T-helper 2 cell (primary cell): ENCODE measurements at places on chromosomes 4 and X.

DNA sequence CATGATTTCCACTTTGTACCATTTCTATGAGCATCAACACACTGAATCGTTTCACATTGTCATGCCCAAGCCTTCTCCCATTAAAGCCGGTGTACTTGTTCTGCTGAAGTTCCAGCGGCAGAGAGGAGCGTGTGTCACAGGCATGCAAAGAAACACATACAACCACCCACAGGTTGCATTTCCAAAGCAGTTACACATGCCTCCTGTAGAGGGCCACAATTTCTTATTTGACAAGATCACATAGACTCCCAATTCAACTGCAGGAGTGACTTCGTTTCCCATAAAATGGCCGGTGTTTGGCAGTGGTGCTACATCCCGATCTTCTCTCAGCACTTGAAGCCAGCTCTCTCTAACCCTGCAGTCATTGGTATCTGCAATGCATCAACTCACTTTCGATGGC, 992.6 kb downstream of the NLGN4X start:
- DNase-seq: no peak

GRCh38 chrX:39456894-39457604, 640.7 kb downstream of the BCOR start:
- DNase-seq: no peak

DNA sequence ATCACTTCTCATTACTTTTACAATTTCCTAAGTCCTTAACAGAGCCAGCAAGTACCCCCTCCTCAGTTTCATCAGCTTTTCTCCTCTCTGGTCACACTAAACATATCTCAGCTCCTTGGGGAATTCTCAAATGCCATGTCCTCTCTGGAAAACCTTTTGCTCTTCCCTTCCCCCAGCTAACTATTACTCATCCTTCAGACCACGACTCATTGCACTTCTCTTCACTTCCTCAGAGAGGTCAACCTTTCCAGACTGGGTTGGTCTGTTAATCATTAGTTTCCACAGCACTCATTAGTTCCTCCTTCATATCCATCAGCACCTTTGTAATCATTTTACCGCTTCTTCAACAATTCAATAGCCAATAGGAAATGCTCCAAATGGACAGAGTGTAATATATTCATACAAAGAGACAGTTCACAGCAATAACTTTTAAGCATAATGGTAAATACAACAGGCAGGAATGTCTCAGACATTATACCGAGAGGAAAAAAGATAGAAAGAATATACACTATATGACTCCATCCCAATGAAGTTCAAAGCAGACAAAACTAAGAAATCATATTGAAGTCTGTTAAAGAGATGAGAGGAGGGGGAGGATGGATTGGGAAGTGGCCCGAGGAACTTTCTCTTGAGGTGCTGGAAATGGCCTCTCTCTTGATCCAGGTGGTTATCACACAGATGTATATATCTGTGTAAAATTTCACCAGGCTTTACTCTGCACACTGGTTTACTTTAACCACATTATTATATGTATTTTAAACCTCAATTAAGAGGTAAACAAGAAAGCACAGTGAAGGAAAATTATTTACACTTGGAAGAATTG, 39.6 kb downstream of the DDX60L start:
- no peak for DNase-seq

DNA sequence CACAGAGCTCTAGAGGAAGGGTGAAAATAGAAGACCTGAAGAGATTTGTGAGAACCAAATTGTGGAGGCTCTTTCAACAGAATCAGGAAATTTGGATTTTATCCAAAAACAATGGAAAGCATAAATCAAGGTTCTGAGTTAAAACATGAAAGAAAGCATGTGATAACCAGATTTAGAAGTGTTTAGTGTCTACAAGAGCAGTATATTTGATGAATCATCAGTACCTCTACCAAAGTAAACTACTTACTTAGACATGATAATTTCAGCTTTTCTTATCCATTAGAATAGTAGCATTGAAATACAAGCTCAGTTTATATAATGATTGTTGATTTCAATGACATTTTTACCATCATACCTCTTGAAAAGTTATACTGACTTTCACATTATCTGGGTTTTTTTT, 25.9 kb upstream of the INTU start:
- no peak for DNase-seq

DNA sequence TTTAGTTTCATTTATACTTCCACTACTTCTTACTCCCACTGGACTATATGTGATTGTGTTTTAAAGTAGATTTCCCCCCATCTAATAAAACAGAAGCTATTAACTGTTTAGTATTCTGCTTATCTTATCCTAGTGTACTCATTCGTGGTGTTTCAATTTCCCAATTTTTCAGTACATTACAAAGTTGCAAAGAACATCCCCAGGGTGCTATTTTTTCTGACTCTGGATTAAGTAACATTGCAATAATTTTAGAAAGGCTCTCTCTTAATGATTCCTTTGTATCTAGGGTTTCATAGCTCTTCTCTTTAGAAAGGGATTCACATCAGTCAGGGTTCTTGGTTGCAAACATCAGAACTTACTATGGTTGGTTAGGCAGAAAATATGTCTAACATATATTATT, 317.9 kb upstream of the DIPK2B start:
- no peak for DNase-seq

GRCh38 chr4:159103384-159103990, 608 bp downstream of the RAPGEF2 start:
- no peak for DNase-seq
